Left renal cortex interstitium (tissue), 4 donors: ENCODE measurements at places on chromosomes 3 and 15. TPM values are rescaled to one million over a fixed set of nuclear protein-coding genes. Genes with fewer than 3 reads are reported as not detected.

GRCh38 chr3:124063197-124063909 is 71.4 kb upstream of the ROPN1 start:
- no peak for DNase-seq

GRCh38 chr3:193884652-193885051 is 251.3 kb upstream of the HES1 start:
- DNase-seq, result no peak

GRCh38 chr3:140494970-140495369 is 182.9 kb upstream of the TRIM42 start:
- no peak for DNase-seq

DNA sequence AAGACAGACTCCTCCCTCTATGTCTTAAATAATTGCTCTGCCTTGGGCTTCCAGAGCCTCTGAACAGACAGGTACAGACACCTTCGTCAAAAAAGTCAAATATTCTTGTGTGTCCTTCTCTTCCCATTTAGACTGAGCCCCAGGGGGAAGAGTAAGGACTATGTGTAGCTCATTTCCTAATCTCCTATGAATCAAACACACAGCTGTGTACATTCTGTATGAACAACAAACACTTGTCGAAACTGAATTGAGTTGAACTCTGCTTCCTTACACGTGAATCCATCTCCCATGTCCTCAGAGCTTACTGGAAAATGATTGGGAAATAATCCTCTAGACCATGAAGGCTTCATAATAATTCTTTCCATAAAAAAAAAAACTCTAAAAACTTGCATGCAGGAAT is 80.8 kb downstream of the MOBP start:
- DNase-seq, result no peak

DNA sequence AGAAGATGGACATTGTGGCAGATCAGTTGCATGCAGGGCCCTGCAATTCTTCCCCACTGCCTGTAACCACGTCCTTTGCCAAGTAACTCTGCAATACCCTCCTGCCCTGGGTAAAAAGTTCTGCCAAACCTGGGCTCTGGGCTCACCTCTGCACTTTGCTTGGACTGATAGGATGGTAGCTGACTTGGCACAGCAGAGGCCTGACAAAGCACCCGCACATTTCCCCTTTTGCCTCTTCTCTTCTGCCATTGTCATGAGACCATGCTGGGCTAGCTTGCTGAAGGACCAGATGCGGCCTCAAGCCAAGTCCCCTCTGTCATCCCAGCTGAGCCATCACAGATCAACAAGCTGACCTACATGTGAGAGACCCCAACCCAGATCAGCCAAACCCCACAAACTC is 122.4 kb downstream of the SMAD6 start:
- no peak for DNase-seq

GOLGA8R gene
- polyA plus RNA-seq, result 3.6 TPM
